ENCODE measurements at places on chromosomes 1 and 21.

DNA sequence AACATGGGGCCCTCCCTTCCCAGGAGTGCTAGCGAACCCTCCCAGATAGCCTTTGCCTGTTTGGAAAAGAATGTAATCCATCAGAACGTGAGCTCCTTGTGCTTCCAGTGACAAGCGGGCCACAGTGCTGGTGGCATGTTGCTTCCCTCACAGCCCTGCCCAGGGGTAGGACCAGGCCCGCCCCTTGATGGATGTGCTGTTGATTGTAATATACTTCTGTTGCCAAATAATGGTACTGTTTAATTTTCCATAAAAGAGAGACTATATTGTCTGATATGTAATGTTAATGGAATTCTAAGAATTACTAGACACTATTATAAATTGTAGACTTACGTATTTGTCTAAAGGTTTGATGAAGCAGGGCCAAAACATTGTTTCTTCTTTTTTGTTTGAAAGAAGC lies 16.4 kb downstream of the ATP5PO start:
- no peak for DNase-seq

GRCh38 chr1:229147072-229147471 lies 123.8 kb upstream of the RAB4A start:
- no peak for DNase-seq

- DNase-seq, result no peak
Measured at GRCh38 chr21:41447356-41447755, 21.3 kb downstream of the MX1 start.

- DNase-seq, result no peak
Measured at GRCh38 chr1:204971517-204972336, 71.3 kb upstream of the CNTN2 start.
